Non-pigmented ciliary epithelial cell (primary cell): ENCODE measurements at places on chromosomes 2 and 18.

- DNase-seq: no peak
These were observed 402.2 kb downstream of the CLIP4 start for GRCh38 chr2:29517413-29517812.

GRCh38 chr2:156046900-156047299 lies 285.6 kb downstream of the NR4A2 start:
- no peak for DNase-seq

- DNase-seq: no peak
These were observed 369.4 kb upstream of the CYRIA start for GRCh38 chr2:17035010-17035409.

DNA sequence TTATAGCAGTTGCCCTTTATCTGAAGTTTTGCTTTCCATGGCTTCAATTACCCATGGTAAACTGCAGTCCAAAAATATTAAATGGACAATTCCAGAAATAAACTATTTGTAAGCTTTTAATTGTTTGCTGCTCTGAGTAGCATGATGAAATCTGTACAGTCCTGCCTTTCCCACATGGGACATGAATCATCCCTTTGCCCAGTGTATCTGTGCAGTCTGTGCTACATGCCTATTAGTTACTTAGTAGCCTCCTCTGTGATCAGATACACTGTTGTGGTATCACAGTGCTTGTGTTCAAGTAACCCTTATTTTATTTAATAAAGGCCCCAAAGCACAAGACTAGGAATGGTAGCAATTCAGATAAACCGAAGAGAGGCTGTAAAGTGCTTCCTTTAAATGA lies 810.6 kb upstream of the PIK3C3 start:
- peak; percentile 48 for DNase-seq

DNA sequence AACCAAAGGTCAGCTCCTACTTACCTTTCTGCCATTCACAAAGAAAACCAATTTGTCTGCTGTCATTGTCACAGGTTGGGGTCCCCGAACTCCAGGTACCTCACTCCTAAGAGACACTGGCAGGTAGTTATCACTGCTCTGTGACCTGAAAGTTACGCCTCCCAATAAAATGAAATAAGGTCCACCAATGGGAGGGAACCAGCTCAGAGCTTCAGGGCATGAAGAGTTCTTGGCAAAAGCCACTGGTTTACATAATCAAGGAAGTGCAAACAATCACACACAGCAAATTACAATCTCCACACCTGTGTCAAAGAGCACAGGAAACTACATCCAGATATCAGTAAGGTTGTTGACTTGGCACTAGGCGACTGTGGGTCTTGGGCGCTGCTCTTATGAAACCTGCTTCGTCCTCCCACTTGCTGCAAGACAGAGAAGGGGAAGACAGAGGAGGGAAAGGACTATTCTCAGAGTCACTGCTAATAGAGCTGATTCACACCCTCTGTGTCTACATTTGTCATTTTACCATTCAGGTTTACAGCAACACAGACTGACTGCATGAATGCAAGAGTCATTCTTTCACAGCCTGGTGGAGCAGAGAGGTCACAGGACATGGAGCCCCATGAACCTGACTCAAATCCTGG lies at the start of gene XDH:
TSS of gene XDH (minus strand) at position 142 of the 641 bp plus-strand sequence. CDS start at position 66, 76 bp downstream.
- no peak for DNase-seq

GRCh38 chr2:208466151-208466919 lies 59.7 kb downstream of the PTH2R start:
- peak; percentile 5 for DNase-seq

DNA sequence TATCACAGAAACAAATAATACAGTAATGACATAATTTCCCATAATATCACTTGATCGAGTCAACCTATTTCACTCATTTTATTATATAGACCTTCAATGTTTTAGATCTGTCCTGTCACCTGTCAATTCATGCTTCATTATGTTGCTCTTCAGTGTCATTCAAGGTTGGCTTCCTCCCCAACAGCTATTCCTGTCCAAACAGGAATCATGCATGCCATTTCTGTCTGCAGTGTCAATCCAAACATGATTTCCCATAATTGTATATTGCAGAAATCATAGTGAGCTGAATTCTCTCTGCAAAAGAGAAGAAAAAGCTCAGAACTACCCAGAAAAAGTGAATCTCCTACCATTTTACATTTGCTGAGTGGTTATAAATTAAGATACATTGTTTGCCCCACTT lies 628.6 kb downstream of the NR4A2 start:
- DNase-seq: no peak

- DNase-seq: no peak
These were observed 100.2 kb upstream of the ARL5A start for GRCh38 chr2:151928380-151928779.
